ENCODE measurements at places on chromosomes 6 and 20.

DNA sequence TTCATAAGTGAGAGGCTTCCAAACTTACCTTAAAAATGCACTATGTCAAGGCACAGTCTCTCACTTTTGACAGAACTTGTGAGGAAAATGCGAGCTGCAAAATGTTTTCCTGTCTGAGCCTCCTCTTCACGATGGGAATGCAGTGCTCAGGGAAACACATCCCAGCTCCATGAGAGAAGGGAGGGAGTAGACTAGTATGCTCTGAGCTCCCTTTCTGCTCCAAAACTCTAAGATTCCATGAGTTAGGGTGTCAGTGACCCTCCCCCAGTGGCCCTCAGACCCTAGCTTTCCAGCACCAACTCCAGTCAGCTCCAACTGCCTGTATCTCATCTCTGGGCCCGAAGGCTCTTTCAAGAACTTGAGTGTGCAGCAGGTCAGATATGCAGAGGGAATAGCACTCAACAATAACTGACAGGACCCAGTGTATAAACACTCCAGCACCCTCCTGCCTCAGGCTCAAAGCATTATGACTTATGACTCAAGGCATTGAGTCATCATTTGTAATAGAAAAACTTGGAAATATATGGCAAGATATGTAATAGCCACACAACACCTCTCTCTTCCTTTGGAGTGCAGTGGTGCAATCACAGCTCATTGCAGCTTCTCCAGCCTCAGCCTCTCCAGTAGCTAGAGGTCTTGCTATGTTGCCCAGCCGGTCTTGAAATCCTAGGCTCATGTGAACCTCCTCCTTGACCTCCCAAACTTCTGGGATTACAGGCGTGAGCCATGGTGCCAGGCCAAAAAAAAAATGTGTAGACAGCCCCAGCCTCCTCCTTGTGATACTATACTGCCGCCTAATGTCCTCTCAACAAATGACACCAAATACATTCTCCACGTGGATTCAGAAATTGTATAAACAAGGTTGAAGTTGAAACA is 16.7 kb upstream of the ENTPD6 start:
- DNase-seq = no peak

DNA sequence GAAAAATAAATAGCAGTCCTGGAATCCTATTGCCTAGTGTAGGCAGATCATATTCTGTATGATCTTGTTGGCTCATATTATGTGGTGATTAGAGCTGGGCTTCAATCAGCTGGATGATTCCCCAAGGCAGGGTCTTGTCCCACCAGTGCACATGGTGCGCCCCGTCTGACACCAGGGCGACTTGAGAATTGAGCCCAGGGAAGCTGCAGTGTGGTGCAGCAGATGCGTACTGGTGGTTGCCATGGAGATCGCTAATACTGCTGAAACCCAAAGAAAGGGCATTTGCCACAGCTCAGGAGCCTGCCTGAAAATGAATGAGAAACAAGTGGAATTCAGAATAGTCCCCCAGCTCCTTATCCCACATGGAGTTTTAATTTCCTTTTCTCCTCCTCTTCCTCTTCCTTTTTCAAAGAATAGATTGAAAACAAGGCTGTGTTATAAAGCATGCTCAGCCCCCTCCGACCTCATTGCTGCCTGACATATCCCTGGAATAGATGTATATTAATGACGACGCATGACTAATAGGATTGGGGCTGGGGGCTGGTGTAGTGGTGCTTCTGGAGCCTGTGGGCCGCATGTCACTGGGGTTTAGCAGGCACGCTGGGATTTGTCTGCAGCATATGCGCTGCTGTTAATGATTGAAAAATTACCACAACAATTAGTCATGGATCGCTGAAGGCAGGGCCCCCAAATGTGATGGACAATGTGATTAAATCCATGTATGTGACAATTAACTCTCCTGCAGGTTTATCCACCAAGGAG is 210.5 kb downstream of the FARS2 start:
- DNase-seq = no peak

DNA sequence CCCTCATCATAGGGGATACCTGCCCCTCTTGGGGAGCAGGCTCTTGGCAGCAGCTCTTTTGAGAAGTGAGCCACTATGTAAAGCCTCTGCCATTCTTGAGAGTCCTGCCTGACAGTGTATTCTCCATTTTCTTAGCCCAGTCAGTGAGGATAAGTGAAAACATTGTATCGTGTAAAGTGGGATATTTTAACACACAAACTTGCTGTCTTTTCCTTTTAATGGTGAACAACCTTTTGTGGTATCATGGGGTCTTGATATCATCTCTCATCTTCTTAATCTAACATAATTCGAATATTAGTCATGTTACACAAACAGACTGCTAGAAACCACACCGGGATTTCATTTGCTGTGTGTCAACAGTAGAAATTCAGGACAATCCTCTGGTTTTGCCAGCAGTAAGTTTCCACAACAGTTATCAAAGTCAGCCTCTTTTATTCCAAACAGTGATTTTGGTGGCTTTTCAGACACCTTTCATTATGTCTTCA is 136.2 kb downstream of the HIVEP1 start:
- no peak for DNase-seq

DNA sequence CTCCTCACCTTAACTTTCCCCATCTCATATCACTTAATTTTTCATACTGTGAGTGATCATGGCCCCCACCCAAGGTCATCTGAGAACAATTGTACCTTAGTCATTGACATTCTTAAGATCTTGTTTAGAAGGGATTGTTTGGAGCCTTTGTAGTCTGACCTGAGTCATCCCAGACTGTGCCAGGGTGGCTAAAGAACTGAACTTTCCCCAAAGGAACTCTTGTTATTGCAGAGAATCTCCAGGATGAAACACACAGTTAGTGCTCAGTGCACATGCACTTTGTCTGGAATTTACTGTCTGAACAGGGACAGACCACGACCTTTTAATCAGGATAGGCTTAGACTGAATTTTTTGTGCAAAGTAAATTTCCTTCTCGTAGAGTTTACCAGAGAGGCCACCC is 112.6 kb upstream of the CCN2 start:
- no peak for DNase-seq

GRCh38 chr6:123520217-123520616 is 116.5 kb downstream of the TRDN start:
- no peak for DNase-seq

- no peak for DNase-seq
These were observed 5.5 kb downstream of the RWDD2A start for GRCh38 chr6:83198486-83199172.

- no peak for DNase-seq
These were observed 736.2 kb upstream of the ADGRB3 start for GRCh38 chr6:67898875-67899274.

GRCh38 chr20:19944772-19945459 is 72.2 kb upstream of the NAA20 start:
- DNase-seq = peak; percentile 54

DNA sequence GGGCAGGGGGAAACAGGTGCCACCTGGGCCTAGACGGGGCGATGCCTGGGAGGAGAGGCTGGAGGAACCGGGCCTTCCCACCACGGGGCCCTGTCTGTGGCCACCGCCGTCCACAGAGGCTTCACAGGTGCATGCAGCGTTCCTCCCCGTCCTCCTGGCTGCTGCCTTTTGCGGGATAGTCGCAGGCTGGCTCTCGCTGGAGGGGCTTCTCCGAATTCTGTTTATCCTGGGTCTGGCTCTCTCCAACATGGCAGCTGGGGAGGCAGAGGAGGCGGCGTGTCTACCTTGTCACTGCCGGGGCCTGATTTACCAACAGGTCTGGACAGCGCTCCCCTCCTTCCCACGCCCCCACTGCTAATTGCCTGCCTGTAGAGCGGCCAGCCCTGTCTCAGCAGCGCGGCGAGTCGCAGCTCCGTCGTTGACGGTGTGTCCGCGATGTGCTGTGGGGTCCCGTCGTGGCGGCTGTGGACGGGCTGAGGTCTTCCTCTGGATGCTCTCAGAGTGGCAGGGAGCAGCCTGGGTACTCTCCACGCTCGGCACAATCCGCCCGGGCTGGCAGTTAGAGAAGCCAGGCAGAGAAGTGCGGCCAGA is 262.9 kb downstream of the TAF4 start:
- DNase-seq = no peak

GRCh38 chr6:68368845-68369244 is 266.2 kb upstream of the ADGRB3 start:
- no peak for DNase-seq

GRCh38 chr6:170038251-170038650 is 252.6 kb downstream of the DLL1 start:
- DNase-seq = peak; percentile 29

- DNase-seq = no peak
These were observed 87.7 kb downstream of the PDE7B start for GRCh38 chr6:135939208-135939591.

DNA sequence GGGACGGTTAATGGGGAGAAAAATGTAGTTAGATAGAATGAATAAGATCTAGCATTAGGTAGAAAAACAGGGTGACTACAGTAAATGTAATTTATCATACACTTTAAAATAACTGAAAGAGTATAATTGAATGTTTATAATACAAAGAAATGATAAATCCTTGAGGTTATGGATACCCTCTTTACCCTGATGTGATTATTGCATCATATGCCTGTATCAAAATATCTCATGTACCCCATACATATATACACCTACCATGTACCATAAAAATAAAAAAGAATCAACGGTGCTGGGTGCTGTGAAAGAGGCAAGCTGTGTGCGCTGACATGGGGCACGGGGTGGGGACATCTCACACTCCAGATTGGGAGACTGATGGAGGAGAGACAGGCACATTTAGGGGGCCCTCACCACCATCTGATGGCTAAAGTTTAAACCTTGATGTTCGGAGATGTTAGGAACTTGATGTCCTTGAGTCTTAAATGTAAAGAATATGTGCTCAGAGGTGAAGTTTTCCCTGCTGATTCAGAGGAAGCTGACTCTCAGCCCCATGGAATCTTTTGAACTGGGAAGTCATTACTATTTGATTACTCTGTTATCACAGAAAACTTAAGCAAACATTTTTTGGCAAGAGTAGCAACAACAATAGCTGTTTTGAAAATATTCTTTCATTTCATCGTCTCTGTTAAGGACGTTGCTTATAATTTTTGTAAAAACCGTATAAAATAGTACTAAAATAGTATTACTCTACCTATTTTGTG is 26.4 kb upstream of the RFPL4B start:
- no peak for DNase-seq

GRCh38 chr20:13756551-13756950 is 28.2 kb downstream of the ESF1 start:
- DNase-seq = no peak

GRCh38 chr20:25318471-25319240 is 70.8 kb downstream of the PYGB start:
- peak; percentile 35 for DNase-seq

DNA sequence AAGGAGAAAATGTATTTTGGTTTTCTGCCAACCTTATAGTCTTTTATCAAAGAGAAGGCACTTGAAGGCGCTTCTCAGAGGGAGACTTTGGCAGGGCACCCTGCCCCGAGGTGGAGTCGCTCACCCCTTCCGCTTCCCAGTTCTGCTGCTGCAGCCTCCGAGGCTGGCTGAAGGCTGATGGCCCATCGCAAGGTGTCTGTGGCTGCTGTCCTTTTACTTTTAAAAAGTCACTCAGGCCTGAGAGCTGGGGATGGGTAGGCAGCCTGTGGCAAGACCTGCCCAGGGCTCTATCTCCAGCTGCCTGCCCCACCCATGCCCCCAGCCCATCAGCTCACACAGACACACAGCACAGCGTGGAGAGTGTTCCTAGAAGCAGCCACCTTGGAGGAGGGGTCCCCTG is 206.6 kb upstream of the CST7 start:
- no peak for DNase-seq

DNA sequence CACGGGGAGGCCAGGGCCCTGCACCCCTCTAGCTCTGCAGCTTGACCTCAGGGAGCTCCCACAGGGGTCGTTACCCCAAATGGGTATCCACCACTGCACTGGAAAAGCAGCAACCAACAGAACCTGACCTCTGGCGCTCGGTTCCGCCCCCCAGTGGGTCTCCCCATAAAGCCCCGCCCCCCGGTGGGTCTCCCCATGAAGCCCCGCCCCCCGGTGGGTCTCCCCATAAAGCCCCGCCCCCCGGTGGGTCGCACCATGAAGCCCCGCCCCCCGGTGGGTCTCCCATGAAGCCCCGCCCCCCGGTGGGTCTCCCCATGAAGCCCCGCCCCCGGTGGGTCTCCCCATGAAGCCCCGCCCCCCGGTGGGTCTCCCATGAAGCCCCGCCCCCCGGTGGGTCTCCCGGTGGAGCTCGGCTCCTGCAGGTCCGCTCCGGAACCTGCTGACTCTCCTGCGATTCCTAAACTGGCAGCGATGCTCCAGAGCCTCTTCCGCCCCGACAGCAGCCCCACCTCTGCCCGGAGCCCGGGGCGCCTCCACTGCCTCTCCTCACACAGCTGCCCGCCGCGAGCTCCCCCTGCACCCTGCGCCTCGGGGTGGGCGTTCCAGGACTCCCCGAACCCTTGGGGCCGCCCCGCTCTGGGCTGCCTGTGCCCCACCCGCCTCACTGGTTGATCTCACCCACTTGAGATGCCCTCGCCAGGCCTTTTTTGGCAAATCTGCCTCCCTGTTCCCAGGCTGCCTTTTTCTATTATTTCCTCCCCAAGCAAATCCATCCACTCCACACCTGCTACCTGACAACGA is 12.1 kb downstream of the SLC2A4RG start:
- DNase-seq = no peak

- DNase-seq = no peak
These were observed 659 bp downstream of the TMX4 start for GRCh38 chr20:8018958-8019245.

- DNase-seq = no peak
These were observed 76.8 kb upstream of the OGFRL1 start for GRCh38 chr6:71211799-71212198.

DNA sequence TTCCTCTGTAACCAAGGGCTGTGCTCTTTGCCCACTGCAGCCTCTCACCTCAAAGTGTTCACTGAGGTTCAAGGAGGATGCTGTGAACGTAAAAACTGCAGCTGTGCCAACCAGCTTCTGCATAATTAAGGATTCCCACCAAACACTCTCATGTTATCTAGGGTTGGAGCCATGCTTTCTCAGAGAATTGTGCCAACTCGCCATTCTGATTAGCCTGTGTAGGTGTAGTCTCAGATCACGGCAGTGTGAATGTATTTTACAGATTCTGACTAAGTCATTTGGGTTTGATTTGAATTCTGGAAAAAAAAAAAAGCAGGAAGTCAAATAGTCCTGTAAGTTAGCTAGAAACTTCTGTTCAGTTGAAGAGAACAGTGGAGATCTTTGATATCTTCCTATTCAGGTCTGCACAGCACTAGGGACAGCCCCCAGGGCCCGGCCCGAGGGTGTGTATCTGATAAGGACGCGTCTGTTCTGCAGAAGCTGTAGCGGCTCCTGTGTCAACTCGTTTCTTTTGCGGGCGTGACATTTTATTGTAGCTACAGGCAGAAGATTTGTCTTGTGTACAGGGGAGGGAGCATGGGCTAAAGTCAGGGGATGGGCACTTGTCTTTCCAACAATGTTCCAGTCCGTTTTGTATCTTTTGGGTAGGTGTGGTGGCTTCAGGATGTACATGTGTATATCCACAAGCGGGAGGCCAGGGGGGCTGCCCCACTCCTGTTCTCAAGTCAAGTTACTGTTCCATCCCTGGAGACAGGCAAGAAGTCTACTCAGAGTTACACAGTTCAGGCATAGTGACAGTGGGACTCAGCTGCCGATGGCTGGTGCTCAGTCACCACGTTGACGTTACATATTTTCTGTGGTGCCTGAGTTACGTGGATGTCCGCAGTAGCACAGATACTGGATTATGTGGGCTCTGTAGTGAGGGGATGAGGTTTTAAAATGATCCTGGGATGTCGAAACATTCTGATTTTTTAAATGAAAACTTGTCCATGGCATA is 12.4 kb downstream of the IRF4 start:
- no peak for DNase-seq
